ENCODE measurements at places on chromosomes 6 and 20.
A peak's percentile ranks its signal among the peaks of the same experiment; 100 is the strongest.

DNA sequence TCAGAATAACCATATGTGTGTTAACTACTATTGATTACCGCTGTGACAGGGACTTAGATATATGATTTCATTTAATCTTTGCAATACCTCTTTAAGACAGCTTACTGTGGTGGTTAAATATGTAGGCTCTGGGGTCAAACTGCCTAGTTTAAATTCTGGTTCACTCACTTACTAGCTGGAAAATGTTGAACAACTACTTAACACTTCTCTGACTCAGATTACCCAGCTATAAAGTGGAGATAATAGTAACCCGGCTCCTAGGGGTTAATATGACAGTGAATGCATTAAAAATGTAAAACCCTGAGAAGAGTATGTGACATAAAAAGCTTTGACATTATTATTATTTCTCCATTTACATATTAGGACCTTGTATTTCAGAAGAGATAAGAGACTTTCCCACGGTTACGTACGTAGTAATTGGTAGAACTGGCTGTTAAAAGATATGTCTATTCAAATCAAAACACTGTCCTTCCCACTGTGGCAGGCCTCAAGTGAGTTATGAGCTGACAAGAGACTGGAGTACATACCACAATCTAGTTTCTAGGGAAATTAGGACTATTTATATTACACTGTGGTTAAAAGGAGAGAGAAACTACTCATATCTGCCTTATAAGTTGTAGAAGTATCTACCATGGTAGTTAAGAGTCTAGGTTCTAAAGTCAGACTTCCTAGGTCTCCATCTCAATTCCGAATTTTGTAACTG lies 4.4 kb upstream of the PLCB1 start:
- H3K4me3 ChIP-seq = no peak overlapping the region
- H3K27me3 ChIP-seq = no peaks in the 10 kb centered on the region
- peaks cover 8% of the 10 kb centered on the region for H3K4me1 ChIP-seq
- H3K36me3 ChIP-seq = no peaks in the 10 kb centered on the region
- H3K27ac ChIP-seq = no peak overlapping the region

GRCh38 chr6:143792402-143793279 lies 50.5 kb upstream of the LTV1 start:
- H3K4me1 ChIP-seq = no peaks in the 10 kb centered on the region
- H3K4me3 ChIP-seq = no peak overlapping the region
- no peak for DNase-seq
- peaks cover 80% of the 10 kb centered on the region for H3K36me3 ChIP-seq

DNA sequence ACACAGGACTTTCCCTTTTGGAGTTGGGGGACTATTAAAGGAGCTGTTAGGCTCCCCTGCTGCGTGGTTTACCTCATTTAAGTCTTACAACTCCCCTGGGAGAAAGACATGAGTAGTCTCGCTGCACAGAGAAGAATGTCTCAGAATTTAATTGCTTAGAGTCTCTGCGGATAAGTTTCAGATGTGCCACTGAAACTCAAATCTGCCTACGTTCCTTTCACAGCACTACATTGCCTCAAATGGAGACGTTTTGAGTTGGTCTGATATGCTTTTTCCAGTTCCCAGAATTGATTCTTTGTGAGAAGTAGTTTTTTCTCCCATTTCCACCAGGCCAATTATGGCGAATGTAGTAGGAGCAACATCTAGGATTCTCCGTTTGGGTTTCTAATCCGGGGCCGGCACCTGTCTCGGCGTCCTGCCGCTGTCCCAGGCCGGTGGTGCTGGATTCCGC lies 532 bp upstream of the SLC35F1 start:
- H3K36me3 ChIP-seq = no peaks in the 10 kb centered on the region
- H3K27me3 ChIP-seq = peaks cover 61% of the 10 kb centered on the region
- H3K27ac ChIP-seq = no peak overlapping the region
- H3K4me1 ChIP-seq = peaks cover 10% of the 10 kb centered on the region
- no peak for DNase-seq

DNA sequence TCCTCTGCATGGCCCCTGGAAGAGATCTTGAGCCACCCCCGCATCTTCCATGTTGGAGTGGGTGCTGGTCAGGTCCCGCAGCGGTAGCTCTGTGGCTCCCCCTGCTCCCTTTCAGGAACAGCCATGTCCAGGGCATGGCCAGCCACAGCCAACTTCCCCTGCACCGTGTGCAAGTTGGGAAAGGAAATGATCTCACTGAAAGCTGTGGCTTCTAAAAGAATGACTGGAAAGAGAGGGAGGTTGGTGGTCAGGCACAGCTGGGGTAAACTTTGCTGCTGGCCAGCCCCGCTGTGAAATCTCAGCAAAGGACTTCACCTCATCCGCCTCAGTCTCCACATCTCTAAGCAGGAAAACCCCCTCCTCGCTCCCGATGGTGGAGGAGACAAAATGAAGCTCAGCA lies 153.6 kb upstream of the CST7 start:
- H3K27me3 ChIP-seq = no peaks in the 10 kb centered on the region
- DNase-seq = no peak
- no peaks in the 10 kb centered on the region for H3K4me1 ChIP-seq
- H3K36me3 ChIP-seq = no peaks in the 10 kb centered on the region
- H3K4me3 ChIP-seq = no peak overlapping the region

DNA sequence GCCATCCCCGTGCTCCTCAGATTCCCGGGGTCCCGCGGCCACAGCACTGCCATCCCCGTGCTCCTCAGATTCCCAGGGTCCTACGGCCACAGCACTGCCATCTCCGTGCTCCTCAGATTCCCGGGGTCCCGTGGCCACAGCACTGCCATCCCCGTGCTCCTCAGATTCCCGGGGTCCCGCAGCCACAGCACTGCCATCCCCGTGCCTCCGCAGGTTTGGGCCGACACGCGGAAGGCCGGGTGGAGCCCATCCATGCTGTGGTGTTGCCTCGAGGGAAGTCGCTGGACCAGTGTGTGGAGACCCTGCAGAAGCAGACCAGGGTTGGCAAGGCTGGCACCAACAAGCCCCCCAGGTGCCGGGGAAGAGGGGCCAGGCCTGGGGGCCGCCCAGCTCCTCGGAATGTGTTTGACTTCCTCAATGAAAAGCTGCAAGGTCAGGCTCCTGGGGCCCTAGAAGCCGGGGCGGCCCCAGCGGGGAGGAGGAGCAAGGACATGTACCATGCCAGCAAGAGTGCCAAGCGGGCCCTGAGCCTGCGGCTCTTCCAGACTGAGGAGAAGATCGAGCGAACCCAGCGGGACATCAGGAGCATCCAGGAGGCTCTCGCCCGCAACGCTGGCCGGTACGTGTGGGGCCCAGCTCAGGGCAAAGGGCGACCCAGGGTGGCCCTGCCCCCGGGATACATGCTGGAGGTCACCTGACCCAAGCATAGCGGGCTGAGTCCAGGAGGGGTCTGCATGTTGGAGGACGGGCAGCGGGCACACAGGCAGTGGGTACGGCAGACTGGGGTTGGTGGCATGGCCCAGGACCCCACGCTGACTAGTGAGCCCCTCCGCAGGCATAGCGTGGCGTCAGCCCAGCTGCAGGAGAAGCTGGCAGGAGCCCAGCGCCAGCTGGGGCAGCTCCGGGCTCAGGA lies 1.3 kb upstream of the LIME1 start:
- DNase-seq = no peak
- no peak overlapping the region for H3K4me3 ChIP-seq
- peaks cover 39% of the 10 kb centered on the region for H3K4me1 ChIP-seq
- peaks cover 8% of the 10 kb centered on the region for H3K27me3 ChIP-seq

DNA sequence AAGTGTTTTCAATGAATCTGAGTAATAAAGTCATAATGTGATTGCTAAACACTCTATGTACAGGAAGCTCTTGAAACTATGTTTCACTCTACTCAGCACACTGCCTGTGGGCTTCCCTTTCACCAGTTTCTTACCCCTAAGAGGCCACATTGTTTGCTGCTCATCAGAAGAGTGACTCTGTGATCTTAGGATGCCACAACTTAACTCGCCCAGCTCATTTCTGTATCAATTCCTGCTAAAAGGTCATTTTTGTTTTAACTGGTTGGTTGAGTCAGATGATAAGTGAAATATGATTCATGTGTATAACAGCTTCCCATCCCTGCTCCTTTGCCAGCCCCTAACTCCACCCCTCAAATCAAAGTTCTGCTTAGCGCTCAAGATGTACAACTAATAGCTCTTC lies 9.8 kb upstream of the NDUFAF4 start:
- H3K36me3 ChIP-seq = no peaks in the 10 kb centered on the region
- H3K4me1 ChIP-seq = no peaks in the 10 kb centered on the region
- peaks cover 6% of the 10 kb centered on the region for H3K27me3 ChIP-seq
- H3K4me3 ChIP-seq = no peak overlapping the region

DNA sequence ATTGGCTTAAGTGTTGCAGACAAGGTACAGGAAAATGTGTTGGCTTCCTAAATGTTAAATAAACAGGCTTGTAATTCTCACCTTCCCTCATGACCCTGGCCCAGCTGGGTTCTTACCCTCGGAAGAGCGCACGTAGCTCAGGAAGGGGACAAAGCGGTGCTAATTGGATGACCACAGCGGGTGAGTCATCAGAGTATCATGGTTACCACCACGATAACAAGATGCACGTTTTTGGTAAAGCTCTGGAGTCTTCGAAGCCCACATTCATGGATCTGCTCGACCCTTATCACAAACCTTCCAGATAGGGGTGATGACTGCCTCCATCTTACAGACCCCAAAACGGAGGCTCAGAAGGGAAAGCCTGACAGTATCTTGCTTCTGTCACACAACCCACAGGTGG lies 32.8 kb downstream of the APCDD1L start:
- no peaks in the 10 kb centered on the region for H3K27me3 ChIP-seq
- H3K4me1 ChIP-seq = no peaks in the 10 kb centered on the region
- no peak for DNase-seq

GRCh38 chr6:114155763-114156162 lies 184.8 kb upstream of the HDAC2 start:
- no peak for DNase-seq
- H3K27me3 ChIP-seq = no peaks in the 10 kb centered on the region
- H3K36me3 ChIP-seq = no peaks in the 10 kb centered on the region
- no peak overlapping the region for H3K27ac ChIP-seq

- no peaks in the 10 kb centered on the region for H3K36me3 ChIP-seq
- H3K4me1 ChIP-seq = no peaks in the 10 kb centered on the region
- H3K27me3 ChIP-seq = no peaks in the 10 kb centered on the region
- no peak overlapping the region for H3K27ac ChIP-seq
Measured at GRCh38 chr6:29510202-29510601, 22.4 kb upstream of the MAS1L start.

- H3K27ac ChIP-seq = peak overlapping the region; percentile 50
- H3K27me3 ChIP-seq = no peaks in the 10 kb centered on the region
- DNase-seq = peak; percentile 73
- H3K4me1 ChIP-seq = peaks cover 18% of the 10 kb centered on the region
Measured at GRCh38 chr6:22062807-22063408, 233.9 kb downstream of the PRL start.

DNA sequence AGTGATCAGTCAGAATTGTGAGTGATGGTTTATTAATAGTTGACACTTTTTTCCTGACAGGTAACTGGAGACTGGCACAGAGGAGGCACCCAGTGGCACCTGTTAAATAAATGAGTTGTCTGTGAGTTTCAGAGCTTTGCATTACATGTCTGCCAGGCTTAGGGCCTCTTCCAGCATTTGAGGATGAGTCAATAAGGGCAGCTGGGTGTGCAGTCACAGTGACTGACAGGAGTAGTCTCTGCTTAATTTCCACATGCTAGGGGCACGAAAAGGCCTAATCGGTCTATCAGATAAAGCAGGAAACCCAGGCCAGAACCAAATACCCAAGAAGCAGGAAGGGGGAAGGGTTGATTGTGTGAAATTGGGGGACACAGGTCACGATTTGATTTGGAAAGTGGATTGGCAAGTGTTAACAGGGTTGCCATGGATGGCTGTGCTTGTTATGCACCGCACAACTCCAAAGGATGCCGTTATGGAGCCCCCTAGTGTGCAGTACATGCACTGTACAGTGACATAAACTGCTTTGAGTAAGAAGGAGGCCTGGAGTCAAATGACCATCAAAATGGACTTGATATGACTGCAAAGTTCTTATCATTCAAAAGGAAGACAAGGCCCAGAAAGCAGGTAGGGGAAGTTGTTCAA lies 111.9 kb upstream of the GGTLC1 start:
- no peak overlapping the region for H3K27ac ChIP-seq
- peak; percentile 25 for DNase-seq
- H3K4me1 ChIP-seq = no peaks in the 10 kb centered on the region
- no peaks in the 10 kb centered on the region for H3K27me3 ChIP-seq

DNA sequence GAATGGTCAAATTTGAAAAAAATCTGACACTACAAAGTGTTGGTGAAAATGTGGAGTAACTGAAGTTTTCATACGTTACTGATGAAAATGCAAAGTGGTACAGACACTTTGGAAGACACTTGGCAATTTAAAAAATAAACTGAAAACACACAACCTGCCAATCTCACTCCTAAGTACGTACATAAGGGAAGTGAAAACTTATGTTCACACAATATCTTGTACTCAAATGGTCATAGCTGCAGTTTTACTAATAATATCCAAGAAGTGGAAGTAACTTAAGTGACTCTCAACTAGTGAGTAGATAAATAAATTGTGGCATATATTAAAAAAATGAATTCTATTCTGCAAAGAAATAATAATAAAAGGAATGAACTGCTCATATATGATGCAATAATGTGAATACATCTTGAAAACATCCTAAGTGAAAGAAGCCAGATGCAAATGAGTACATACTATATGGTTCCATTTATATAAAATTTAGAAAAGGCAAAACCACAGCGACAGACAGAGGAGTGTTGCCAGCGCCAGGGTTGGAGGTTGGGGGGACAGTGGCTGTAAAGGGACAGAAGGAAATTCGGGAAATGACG lies 198.2 kb downstream of the ERMARD start:
- no peaks in the 10 kb centered on the region for H3K4me1 ChIP-seq
- H3K27ac ChIP-seq = no peak overlapping the region
- H3K4me3 ChIP-seq = no peak overlapping the region
- DNase-seq = no peak
